Right lung (tissue), 10 donors: ENCODE measurements at places on chromosomes 11 and 22.

GRCh38 chr11:104465321-104465720, 301.4 kb upstream of the PDGFD start:
- no peak for DNase-seq

DNA sequence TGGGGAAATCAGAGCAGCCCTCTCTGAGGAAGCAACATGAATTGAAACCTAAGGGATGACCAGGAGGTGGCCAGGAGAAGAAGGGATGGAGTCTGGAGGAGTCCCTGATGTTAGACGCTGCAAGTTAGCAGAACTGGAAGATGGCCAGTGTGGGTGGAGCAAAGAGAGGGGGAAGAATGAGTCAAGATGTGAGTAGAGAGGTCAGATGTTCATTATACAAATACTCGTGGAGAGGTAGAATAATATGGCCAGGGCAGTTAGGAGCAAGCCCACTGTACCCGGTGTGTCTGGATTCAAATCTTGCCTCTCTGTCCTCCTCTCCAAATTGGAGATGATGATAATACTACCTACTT, 242.0 kb downstream of the TENM4 start:
- DNase-seq: no peak

- DNase-seq: no peak
Observed at GRCh38 chr11:32594272-32594671, 10.6 kb downstream of the EIF3M start.

GRCh38 chr11:61855939-61856680, 28.0 kb downstream of the FADS2 start:
- no peak for DNase-seq

GRCh38 chr11:117686711-117687110, 110.3 kb downstream of the DSCAML1 start:
- DNase-seq: no peak

GRCh38 chr11:117345039-117345438, 17.4 kb downstream of the CEP164 start:
- no peak for DNase-seq

GRCh38 chr22:11042116-11042515, 4485.9 kb upstream of the OR11H1 start:
- no peak for DNase-seq

- DNase-seq: no peak
Observed at GRCh38 chr11:110298301-110298765, 1.9 kb upstream of the RDX start.

- DNase-seq: no peak
Observed at GRCh38 chr22:45064313-45065278, 54.8 kb upstream of the PHF21B start.

- no peak for DNase-seq
Observed at GRCh38 chr11:74775762-74776161, 27.1 kb downstream of the RNF169 start.

GRCh38 chr22:46320166-46320710, 15.3 kb upstream of the TRMU start:
- no peak for DNase-seq

GRCh38 chr11:35536470-35536869, 11.1 kb upstream of the PAMR1 start:
- no peak for DNase-seq

GRCh38 chr11:16239141-16240105, 116.9 kb downstream of the SOX6 start:
- peak; percentile 19 for DNase-seq

GRCh38 chr11:69080257-69080995, 31.7 kb downstream of the TPCN2 start:
- DNase-seq: no peak

GRCh38 chr22:39139933-39140332, 12.5 kb downstream of the CBX7 start:
- DNase-seq: no peak

DNA sequence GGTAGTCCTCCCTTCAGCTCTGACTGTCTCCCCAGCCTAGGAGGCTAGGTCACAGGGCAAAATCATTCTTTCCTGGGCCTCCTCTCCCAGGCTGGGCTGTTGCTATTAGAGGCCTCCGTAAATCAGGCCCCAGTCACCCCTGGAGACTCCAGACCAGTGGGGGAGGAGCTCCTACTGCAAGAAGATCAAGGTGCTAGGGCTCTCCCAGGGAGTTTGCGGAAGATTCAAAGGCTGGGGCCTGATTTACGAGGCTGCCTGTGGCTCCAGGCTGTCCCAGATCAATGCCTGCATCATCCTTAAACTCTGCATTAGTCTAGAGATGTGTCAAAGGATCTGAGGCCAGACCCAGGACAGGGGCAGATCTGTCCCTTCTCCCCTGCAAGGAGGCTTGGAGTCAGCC, 346.2 kb downstream of the TENM4 start:
- no peak for DNase-seq

DNA sequence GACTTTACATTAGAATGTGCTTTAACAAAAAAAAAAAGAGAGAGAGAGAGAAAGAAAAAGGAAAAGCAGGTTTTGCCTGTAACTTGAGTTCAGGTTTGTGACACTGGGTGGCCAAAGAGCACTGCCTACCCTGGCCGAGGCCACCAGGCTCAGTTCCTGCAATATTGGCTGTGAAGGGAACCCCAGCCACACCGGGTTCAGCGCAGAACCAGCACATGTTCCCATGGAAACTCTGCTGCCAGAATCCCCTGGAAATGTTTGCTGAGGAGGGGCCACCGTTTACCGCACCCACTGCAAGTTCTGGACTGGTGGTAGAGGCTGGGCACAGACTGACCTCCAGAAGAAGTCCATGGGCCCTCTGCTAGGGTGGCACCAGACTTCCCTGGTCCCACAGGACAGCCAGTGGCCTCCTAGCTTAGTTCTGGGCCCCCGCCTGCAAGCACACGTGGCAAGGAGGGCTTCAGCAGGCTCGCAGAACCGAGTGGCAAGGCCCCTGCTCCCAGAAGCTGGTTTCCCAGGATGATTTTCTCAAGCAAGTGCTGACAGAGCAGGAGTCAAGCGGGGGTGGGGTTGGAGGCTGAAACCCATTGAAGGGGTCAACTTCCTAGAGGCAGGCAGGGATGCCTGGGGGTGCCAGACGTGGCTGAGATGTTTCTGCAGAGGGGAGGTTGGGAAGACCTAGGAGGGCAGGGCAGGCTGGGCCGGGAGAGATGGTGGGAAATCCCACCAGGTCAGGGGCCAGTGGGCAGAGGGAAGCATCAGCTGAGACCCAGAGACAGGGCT, 51.2 kb downstream of the NFAM1 start:
- no peak for DNase-seq

DNA sequence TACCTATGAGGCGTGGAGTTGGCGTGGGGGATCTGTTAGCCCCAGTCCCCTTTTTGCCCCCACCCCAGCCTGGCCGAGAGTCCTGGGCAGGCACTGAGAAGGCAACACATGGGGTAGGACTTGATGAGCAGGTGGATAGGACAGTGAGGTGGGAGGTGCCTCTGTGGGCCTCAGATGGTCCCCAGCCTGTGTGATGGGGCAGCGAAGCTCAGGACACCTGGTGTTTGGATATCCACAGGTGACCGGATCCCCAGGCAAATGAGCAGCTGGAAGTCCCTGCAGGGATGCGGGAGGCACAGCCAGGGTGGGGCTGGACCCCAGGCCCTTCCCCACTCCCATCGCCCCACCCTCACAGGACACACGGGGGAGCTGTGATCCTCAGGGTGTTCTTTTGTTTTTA, 9.7 kb downstream of the FBLN1 start:
- no peak for DNase-seq

DNA sequence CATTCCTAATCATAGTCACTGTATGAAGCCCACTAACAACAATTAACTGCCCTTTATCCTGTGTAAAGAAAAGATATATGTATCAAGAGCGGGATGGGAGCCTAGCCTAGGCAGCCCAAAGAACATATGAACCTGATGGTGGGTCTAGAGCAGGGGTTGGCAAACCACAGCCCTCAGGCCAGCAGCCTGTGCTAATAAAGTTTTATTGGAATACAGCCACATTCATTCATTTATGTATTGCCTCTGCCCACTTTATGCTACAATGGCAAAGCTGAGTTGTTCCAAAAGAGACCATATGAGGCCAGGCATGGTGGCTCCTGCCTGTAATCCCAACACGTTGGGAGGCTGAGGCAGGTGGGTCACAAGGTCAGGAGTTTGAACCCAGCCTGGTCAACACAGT, 13.5 kb downstream of the PRR14L start:
- DNase-seq: no peak

DNA sequence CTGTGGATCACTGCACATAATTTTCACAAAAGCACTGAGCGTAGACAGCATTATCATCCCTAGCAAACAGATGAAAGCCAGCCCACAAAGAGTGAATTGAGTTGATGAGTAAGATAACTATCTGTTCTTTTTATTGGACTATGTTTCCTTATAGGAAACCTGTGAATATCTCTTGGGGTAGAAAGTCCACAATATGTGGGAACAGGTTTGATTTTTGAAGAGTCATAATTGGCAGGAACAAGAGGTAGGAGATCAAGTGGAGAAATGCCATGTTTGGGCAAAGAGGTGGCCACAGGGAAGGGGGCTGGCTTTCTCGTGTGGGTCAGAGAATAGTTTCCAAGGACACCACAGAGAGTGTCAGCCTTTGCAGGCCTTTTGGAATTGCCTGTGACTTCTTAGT, 23.9 kb downstream of the OR51E2 start:
- no peak for DNase-seq

DNA sequence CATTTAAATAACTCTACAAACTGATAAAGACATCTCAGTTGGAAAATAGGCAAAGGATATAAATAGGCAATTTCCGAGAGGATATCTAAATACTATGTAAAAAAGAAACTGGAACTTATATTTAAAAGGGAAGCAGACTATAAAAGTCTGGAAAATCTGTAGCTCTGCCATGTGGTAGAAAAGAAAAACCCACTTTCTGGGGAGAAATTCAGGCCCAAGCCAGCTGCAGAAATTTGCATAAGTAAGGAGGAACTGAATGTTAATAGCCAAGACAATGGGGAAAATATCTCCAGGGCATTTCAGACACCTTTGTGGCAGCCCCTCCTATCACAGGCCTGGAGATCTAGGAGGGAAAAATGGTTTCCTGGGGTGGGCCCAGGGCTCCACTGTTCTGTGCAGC, 97.8 kb upstream of the ZBED5 start:
- DNase-seq: no peak

DNA sequence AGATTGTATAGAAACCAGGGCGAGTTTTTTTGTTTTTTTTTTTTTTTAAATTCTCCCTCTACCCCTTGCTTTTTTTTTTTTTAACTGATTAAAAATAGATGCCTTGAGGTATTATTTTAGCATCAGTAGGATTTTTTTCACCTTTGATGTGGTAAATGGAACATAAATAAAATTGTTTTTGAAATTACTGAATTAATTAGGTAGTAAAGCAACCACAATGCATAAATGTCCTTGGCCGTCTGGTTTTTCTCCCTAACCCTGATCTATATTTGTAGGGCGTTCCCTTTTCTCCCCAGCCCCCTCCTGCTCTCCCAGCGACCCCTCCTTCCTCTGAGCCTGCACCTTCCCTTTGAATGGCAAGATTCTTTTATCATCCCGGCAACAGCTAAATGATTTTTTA, 107.8 kb downstream of the ZBTB16 start:
- no peak for DNase-seq

GRCh38 chr11:113129261-113129992, 168.2 kb downstream of the NCAM1 start:
- no peak for DNase-seq

GRCh38 chr11:96200243-96200642, 142.8 kb downstream of the MAML2 start:
- DNase-seq: no peak

- DNase-seq: no peak
Observed at GRCh38 chr22:19412478-19412877, 19.1 kb downstream of the HIRA start.

- DNase-seq: no peak
Observed at GRCh38 chr11:12003336-12003735, 5.1 kb downstream of the DKK3 start.

- no peak for DNase-seq
Observed at GRCh38 chr11:6448574-6448973, 7.8 kb upstream of the HPX start.

GRCh38 chr11:116373104-116373944, 399.5 kb downstream of the BUD13 start:
- DNase-seq: no peak

DNA sequence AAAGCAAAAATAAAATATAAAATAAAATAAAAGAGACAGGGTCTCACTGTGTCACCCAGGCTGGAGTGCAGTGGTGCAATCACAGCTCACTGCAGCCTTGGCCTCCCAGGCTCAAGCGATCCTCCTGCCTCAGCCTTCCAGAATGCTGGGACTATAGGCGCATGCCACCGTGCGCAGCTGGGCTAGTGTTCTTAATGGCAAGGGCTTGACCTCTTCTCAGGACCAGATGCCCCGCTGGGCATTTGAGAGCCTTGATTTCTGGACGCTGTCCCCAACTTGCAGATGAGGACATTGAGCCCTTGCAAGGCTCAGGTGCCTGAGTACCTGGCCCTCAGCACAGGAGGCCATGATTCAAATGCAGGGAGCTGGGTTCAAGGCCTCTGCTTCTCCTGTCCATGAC, 82.6 kb downstream of the DHCR7 start:
- DNase-seq: no peak

DNA sequence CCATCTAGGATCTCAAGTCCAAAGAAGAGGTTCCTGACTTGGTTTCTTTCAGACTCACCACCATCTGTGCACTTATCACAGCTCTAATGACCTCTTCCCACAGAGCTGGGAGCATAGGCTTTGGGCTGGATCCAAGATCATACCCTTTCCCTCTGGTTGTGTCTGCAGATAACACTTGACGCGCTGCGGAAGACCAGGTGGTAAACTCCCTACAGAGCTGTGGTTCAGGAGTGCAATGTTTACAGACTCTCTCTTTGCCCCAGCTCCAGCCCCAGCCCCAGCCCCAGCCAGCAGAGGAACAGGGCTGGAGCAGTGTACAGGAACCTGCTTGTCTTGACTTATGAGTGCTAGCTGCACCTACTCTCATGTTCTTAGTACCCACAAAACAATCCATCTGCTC, 274.4 kb upstream of the SYN3 start:
- DNase-seq: no peak

DNA sequence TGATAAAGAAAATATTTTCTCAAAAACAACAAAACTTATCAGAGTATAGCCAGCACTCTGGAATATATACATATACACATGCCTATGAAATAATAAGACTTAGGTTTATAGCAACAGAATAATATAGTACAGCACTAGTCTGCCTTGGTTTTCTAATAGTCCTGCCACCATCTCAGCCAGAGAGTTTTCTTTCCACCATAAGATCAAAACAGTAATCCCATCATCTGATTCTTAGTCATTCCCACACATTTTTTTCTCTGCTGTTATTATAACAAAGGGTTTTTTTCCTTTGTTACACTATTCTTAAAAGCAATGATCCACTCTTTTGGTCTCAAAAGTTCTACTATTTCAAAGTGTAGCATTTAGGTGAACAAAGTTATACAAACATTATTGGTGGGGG, 15.1 kb downstream of the MTMR2 start:
- DNase-seq: no peak

DNA sequence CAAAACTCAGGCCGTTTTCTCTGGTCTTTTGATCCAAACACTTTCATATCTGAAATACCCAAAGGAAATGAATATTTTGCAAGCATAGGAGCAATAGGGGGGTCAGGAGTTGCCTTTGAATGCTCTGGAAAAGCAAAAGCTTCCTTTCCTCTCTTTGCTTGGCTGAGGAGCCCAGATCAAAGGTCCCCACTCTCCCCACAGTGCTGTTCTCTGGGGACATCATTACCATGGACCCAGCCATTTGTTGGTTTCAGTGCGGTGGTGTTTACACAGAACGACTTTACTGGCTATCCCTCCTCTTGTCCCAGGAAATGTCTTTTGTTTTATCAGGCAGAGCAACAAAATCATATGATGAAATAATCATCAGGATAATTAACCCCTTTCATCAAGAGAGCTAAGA, 1089.1 kb downstream of the TBC1D22A start:
- DNase-seq: no peak
